Breast epithelium (tissue), 4 donors: ENCODE measurements at places on chromosomes 3 and 15. TPM values are rescaled to one million over a fixed set of nuclear protein-coding genes. Genes with fewer than 3 reads are reported as not detected.

DNA sequence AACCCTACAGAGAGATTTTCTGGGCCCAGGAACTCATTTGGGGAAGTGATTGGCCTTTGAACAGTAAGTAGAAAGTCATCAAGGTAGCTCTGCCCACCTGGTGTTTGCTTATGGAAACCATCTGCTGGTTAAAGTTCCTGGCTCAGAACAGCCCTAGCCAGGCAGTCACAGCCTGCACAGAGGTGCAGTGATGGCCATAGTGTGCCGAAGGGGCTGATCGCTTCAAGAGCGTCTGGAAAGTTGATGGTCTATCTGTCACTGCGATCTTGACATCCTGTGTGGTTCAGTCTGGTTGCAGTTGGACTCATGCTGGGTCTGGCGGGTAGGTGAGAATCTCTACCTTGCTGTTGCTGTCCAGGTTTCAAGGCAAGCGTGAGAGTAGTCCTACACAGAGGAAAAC lies 151.6 kb downstream of the SLCO3A1 start:
- no peak for DNase-seq

GRCh38 chr3:77421916-77422315 lies 382.0 kb downstream of the ROBO2 start:
- no peak for DNase-seq

GRCh38 chr15:57916695-57917094 lies 148.8 kb downstream of the ALDH1A2 start:
- no peak for DNase-seq

- DNase-seq: no peak
Measured at GRCh38 chr3:11138371-11138770, 15.9 kb upstream of the HRH1 start.

DNA sequence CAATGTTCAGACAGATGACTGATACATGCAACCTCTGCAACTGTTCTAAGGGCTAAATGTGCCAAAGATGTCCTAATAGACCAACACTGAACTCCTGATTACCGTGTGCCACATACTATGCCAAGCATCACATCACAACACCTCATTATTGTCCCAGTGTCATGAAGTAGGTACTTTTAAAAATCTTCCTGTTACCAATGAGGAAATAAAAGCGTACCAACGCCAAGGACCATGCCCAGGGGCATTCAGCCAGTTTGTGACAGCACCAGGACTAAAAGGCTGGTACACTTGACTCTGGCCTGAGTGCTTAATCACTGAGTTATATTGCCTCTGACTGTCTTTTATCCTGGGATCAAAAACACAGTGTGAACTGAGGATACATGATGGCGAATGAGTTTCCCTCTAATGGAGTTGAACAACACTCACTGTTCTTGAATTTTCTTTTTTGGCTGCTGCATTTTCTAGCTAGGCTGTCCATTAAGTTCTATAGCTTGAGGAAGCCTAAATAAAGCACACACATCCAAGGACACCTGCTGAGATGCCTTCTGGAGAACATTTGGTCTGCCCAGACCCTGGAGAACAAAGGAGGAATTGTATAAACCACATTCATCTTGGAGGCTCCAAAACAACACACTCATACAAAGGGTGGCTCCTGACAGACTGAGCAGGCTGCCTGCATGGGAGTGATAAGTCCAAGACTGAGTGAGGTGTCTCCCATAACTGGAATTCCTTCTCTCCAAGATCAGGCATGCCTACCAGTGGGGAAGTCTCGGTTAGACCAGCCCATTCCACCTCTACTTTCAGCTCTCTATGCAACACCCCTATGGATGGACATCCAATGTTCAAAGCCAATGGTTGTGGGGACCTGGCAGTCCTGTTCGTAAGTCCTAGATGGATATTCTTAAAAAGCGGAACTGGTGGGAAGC lies 126.7 kb upstream of the PRICKLE2 start:
- no peak for DNase-seq

DNA sequence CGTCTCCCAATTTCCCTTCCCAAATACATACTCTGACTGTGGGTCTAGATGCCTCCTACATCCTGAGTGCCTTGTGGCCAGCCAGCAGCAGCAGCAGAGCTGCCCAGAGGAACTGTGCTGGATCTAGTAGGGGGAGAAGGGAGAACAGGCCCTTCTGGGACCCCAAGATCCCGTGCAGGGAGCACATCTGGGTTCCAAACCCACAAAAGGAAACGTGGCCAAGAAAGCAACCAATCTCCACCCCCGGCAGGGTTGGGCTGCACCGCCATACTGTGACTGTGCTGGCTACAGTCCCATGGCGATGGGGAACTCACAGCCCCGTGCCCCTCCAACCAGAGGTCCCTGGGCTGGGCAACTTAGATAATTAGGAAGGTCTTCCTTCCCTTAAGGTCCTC lies 86.3 kb downstream of the PPCDC start:
- no peak for DNase-seq

PCNP gene
- total RNA-seq: 120 TPM

DNA sequence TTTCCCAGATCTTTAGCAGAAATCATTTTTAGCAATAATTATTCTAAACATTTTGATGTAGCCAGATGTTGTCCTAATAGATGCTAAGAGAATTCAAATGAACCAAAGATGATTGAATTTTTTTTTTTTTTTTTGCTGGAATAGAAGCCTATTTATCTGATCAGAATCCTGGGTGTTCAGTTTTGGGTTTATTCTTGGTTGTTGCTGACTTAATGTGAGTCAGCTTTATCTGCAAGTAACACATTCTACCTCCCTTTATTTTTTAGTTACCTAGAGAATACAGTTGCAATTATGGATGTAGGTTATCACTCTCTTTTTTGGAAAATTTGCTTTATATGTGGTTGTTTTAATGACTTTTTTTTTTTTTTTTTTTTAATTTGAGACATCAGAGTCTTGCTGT lies 6.4 kb downstream of the CEP97 start:
- no peak for DNase-seq

LMLN gene
- 3.9 TPM for total RNA-seq

GRCh38 chr3:46477145-46477544 lies 12.4 kb upstream of the LTF start:
- DNase-seq: no peak

PARP15 gene
- 2.9 TPM for total RNA-seq

GRCh38 chr15:48565560-48566482 lies 79.7 kb downstream of the FBN1 start:
- no peak for DNase-seq

GRCh38 chr3:104982130-104982529 lies 384.6 kb upstream of the ALCAM start:
- DNase-seq: no peak

GLT8D1 gene
- 65.7 TPM for total RNA-seq

DNA sequence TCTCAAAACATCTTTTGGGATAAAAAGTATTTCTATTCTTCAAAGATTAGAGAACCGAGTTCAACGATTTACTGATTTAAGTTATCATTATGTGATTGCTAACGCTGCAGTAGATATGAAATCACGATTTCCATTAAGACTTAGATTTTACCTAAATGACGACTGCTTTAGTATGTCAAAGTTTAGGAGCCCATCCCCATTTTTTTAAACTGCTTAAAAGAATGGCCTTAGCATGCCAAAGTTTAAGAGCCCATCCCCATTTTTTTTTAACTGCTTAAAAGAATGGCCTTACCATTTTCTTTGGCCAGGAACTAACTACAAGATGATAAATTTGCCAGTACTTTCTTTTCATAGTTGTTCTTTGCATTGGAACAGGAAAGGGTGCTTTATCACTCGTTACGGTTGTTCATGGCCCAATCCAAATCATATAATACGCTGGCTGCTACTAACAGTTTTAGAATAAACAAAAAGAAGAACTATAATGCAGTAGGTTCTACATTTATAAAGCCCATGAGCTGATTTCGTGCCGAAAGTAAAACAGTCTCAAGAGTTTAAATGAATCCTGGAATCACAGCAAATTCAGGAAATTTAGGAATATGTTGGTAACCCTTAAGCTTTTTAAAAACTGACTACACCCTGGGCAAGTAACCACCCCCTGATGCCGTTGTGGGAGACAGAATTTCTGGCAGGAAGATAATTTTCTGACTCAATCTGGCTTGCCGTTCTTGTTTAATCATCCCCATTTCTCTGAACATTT lies 869 bp upstream of the TSC22D2 start:
- no peak for DNase-seq

BOC gene
- 48.8 TPM for total RNA-seq

GRCh38 chr15:90598679-90599078 lies 69.0 kb downstream of the CRTC3 start:
- no peak for DNase-seq

DNA sequence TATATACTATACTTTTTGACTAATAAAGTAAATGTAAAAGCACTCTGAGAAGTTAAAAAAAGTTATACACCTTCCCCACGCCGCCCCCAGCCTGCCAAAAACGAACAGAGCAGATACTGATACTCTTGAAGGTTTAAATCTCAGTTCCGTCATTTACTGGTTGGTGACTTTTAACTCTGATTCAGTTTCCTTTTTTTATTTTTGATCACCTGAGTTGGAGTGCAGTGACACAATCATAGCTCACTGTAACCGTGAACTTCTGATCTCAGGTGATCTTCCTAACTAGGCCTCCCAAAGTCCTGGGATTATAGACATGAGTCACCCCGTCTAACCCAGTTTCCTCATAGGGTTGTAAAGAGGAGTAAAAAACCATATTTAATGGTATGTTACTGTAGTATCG lies 3.3 kb upstream of the TIPIN start:
- no peak for DNase-seq

DNA sequence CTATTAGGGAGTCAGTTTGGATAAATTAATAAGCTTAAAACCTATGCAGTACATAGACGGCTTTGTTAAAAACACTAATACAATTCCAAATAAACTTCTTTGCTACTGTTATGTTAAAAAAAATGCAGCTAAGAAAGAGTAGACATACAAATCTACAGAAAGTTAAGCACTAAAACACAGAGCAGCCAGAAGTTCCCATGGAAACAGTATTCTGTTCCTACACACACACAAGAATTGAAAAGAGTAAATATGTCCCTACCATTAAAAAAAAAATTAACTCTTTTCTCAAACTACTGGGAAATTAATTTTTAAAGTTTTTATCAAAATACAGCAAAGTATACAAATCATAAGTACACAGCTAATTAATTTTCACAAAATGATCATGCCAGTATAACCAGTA lies 71.6 kb downstream of the CLASP2 start:
- DNase-seq: no peak

GRCh38 chr3:107619549-107619948 lies 96.8 kb downstream of the BBX start:
- DNase-seq: no peak

DNA sequence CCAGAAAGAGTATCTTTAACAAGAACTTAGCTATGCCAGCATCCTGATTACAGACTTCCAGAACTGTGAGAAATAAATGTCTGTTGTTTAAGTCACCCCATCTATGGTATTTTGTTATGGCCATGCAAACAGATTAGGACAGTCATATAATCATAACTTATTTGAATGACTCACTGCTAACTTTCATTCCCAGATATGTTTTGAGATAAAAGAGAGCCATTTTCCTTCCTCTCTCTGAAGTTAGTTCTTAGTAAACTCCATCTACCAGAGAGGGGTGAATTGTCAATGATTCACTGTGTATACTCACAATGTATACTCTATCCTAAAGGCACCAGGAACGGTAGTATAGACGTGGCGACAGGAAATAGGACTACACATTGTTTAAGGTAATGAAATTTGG lies 179.4 kb upstream of the DPH6 start:
- DNase-seq: no peak
